Stimulated activated CD4-positive, alpha-beta T cell treated with anti-CD3 and anti-CD28 coated beads, TNF-alpha, amount 100 ng/mL, for 1 hour (primary cell): ENCODE measurements at places on chromosomes 4 and X.

- no peak for DNase-seq
Measured at GRCh38 chr4:101682946-101683345, 107.6 kb upstream of the BANK1 start.

- no peak for DNase-seq
Measured at GRCh38 chrX:1589356-1590130, 1.9 kb upstream of the AKAP17A start.

DNA sequence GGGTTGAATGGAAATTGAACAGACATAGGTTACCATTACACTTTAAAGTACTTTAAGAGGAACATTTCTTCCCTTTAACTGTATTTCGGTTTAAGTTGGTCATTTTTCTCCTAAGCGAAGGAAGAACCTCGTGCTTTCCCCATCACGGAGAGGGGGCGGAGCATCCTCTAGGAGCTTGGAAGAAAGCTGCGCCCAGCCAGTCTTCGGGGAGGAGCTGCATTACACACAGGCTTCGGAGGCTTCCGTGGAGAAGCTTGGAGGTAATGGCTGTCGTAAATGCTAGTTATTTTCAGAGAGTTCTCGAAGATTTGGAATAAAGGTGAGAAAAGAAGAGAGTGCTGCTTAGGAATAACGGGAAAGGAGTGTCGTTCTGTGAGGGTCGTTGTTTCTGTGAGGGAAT is at the start of gene PWWP3B:
Gene PWWP3B, plus strand, starts transcription at position 199 of the 400 bp plus-strand sequence. CDS start 37,128 bp downstream, outside the sequence.
- DNase-seq: no peak

DNA sequence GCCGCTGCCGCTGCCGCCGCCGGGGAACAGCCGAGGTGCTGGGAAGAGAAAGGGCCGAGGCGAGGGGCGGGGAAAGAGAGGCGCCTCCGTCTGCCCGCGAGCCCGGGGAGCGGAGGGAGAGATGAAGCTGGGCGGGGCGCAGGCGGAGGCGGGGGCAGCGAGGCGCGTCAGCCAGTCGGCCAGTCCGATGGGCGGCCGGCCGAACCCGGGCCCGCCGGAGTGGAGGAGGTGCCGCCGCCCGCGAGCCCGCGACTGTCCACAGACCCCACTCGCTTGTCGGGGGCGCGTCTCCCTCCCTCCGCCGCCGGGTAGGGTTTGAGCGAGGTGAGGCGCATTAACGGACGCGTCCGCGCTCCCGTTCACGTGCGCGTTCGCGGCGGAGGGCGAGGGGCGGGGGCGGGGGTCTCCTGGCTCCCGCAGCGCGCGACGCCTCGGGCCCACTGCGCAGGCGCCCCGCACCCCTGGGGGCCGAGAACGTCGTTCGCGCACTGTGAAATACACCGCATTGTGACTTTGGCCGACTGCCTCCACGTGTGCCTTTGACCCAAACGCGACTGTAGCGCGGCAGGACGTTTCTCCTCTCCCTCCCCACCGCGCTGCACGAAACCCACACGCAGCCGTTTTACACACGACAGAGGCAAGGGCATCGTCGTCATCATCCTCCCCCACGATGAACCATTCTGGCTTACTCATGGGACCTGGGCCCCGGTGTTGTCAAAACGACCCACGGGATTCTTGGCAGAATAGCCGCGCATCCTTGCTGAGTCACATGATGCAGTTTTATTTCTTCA is at the start of gene NUDT11:
Gene NUDT11, minus strand, starts transcription at position 92 of the 791 bp plus-strand sequence. CDS start 148 bp downstream, outside the sequence.
- no peak for DNase-seq

GRCh38 chr4:188536826-188537225 is 397.6 kb downstream of the TRIML1 start:
- DNase-seq: no peak
